ENCODE measurements at places on chromosomes 5 and 9.

GRCh38 chr9:79700607-79701360 is 129.0 kb downstream of the TLE4 start:
- no peak for DNase-seq

DNA sequence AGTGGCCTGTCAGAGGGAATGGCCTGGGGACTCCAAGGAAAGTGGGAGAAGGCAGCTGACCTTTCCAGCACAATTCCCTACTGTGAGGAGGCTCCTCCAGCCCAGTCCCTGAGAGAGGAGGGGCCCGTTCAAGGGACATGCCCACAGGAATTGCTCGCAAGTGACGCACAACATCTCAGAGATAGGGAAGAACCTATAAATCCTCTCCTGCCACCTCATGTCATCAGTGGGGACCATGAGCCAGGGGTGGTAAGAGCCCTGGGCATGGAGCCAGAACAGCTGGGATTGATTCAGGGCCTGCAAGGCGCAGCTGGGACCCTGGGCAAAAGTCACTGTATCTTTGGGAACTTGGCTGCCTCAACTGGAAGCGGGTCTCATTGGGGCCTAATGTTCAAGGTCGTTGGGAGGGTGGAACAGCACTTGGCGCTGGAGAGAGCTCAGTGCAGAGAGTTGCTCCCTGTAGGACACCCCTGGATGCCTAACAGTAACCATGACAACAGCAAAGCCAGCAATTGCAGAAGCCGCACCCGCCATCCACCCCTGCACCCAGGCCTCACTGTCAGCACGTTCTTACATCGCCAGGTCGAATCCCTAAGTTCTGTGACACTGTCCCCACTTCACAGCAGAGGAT is 41.3 kb upstream of the ORM1 start:
- DNase-seq = no peak

DNA sequence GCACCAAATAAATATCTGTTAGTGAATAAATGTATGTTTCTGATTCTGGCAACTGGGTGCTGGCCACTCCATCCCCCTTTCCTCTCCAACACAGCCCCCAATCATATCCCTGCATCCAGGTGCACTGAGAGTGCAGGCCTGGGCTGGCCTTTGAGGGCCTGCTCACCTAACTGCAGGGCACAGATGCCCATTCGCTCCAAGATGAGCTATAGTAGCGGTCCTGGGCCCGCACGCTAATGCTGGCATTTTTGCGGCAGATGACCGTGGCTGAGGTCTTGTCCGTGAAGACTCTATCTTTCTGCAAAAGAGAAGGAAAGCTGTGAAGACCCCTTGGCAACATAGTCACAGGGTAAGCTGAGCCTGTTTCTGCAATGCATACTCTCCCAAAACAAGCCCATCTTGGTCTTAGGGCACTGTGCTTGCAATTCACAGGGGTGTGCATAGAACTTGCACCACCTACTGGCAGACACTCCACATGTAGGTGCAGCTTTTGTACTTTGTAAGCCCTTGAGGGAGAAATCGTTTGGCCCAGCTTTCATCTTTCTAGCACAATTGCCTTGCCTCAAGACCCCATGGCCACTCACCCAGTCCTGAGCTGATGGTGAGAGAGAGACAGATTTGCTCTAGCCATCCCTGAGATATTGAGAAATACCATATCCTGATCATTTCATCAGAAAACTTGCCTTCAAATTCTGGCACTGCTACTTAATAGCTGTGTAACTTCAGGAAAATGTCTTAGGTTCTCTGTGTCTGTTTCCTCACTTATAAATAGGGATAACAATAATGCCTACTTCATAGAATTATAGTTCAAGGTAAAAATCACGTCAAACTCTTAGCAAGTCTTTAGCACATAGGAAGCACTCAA is 13.5 kb downstream of the IL12B start:
- no peak for DNase-seq

GRCh38 chr9:93072383-93072795 is 13.9 kb downstream of the SUSD3 start:
- DNase-seq = no peak

DNA sequence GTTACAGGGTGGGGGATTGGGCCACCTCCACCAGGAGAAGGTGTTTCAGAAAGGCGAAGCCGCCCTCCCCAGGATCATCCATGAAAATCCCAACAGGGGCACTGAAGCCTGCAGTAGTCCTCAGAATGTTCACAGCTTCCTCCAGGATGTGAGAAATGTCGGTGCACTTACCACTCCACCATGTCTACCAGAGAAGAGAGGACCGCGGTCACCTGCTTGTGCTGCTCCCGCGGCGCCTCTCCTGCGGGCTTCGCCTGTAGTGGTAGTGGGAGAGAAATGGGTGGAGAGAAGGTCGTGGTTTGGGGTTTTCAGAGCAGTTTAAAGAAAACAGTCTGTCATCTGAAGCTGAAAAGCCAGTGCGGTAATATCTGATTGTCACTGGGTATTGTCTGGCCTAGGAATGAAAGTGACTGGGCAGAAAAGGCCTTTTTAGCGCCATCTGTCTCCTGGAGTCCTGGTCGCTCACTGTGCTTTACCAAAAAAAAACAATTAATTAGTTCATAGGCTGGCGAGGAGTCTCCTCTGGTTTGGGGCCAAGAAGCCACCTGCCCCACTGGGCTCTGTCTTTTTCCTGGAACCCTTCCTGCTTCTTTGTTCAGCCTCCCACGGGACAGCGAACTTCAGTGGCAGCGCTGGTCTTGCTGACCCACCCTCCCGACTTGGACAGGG is 23.0 kb upstream of the PPP1R26 start:
- no peak for DNase-seq

GRCh38 chr5:167898361-167899042 is 392.9 kb upstream of the WWC1 start:
- DNase-seq = no peak

DNA sequence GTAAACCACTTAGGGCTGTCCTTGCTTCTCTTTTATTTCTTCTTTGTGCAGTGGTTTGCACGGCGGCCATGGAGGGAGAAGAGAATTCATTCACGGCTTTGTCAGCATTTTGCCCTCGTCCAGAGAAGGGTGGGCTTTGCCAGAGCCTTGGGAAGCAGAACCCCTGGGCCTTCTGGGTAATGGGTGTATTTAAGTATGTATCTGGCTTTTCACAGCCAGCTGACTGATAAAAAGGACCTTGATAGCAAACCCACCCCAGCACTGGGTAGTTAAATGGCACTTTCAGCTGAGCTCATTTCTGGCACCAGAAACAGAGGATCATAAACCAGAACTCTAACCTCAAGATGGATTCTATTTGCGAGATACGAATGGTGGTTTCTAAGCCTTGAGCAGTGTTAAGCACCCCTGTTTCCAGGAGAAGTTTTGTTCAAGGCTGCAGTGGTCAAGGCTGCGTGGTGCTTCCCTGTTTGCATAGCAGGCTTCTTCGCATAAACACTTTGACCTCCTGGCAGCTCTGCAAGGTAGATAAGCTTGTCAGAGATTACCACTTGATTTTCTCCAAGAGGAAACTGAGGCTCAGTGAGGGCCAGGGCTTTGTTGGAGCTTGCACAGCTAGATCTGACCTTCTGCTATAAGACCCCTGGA is 441.6 kb upstream of the KLF4 start:
- no peak for DNase-seq

GRCh38 chr5:97657239-97657638 is 474.2 kb upstream of the RIOK2 start:
- DNase-seq = no peak

DNA sequence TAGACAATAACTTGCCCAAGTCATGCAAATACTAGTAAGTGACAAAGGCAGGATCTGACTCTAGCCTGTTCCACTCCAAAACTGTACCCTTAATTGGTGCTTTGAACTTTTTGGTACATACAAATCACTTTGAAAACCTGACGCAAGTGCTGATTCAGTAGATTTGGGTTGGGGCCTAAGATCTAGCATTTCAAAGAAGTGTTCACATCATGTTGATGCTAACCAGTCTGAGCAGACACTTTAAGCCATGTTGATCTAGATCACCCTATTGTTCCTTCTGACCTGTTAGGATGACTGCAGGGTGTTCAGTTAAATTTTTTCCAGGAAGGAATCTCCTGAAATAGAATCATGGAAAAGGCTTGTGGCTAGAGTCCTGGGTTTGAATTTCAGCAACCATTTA is 57.7 kb upstream of the CPEB4 start:
- no peak for DNase-seq

DNA sequence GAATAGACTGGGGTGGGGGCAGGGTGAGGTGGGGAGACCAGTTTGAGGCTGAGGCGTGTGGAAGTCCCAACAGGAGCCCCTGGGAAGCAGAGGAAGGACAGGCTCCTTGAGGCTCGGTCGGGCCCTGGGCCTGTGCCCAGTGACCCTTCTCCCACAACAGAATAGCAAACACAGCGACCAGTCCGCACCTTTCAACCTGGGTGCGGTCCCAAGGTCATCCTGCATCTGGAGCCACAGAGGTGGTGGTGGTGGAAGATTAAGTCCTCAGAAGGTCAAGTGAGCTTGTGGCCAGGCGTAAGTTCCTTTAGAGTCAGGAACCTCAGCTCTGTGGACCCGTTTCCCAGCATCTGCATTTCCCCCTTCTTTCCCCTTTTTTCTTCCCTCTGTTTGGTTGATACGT is 26.0 kb upstream of the ARAP3 start:
- DNase-seq = no peak

DNA sequence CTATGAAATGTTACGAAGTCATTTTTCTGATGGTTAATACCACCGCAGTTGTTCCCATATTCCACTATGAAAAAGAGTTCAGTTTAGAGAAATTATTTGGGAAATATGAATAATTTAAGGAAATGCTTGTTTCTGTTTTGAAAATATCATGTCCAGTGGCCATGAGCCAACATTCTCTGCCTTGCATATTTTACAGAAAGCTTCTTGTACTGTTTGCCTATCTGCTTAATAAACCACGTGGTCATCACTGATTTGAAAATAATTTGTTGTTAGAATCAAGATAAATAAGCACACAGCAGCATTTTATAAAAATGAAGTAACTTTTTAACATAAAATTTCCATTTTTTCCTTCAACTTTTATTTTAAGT is 381.5 kb upstream of the CDH18 start:
- DNase-seq = no peak

DNA sequence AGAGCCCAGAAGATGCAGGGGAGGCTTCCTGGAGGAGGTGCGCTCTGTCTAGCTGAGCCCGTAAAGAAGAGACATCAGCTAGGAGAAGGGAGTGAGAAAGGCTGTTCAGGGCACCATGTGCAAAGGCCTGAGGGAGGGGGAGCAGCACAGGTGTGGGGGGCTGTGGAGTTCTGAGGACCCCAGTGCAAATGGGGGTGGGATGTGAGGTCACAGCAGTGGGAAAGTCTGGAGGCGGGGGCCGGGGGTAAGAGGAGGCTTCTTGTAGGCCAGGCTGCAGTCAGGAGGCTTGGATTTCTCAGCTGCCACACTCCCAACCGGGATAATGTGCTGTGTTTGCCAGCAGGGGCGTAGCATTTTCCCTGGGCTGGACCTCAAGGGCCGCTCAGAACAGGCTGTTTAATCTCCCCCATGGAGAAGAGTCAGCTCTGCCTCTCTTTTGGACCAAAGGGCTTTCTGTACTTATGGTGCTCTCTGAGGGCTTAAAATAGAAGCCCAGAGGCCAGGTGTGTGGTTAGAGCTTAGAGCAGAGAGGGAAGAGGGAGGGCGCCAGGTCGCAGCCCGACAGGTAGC is 5.7 kb downstream of the NEURL1B start:
- peak; percentile 14 for DNase-seq

- no peak for DNase-seq
Observed at GRCh38 chr9:123373946-123374345, 17.9 kb downstream of the CRB2 start.

DNA sequence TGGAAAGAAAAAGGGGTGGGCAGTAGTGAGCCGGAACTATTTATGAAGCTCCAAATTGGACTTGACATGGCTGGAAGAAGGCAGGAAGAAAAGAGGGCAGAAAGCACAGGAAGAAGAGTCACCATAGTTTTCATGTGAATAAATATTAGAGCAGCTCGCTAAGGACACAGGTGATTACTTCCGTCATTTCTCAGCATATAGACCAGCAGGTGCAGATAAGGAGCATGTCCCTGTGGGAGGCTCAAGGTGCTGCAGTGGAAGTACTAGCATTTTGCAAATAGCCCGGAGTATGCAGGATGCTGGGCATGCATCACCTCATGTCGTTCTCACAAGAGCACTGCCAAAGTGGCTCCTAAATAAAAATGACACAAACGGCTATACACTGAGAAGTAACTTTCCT is 71.3 kb upstream of the HTR4 start:
- no peak for DNase-seq

GRCh38 chr5:154475591-154476353 is 2.3 kb downstream of the HAND1 start:
- DNase-seq = no peak

- no peak for DNase-seq
Observed at GRCh38 chr5:76425146-76425545, 22.1 kb downstream of the IQGAP2 start.

- DNase-seq = no peak
Observed at GRCh38 chr9:116144555-116144954, 9.0 kb upstream of the PAPPA start.

DNA sequence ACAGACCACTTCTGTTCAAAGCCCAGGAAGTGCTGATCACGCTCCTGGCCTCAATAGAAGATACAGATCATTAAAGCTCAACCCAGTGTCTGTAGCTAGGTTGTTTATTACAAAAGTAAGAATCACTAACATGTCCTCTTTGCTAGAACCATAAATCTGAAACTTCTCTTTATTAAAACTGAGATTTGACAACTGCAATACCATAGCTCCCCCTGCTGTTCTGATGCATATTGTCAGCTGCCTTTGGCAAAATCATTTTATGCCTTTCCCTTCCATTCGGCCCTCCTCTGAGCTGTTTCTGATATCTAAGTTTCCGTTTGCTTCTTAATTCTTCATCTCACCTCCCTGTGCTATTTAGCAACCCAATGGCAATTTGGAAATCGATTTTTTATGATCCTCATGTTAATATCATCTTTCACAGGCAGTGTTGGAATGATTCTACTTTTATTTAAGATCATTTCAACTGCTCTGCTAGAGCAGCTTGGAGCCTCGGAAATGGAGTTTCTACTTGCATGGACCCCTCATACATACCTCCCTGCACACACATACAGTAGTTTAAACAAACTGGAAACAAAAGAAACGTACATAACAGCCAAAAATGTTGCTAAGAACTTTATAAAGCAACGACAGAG is 998.8 kb downstream of the MAT2B start:
- DNase-seq = no peak

DNA sequence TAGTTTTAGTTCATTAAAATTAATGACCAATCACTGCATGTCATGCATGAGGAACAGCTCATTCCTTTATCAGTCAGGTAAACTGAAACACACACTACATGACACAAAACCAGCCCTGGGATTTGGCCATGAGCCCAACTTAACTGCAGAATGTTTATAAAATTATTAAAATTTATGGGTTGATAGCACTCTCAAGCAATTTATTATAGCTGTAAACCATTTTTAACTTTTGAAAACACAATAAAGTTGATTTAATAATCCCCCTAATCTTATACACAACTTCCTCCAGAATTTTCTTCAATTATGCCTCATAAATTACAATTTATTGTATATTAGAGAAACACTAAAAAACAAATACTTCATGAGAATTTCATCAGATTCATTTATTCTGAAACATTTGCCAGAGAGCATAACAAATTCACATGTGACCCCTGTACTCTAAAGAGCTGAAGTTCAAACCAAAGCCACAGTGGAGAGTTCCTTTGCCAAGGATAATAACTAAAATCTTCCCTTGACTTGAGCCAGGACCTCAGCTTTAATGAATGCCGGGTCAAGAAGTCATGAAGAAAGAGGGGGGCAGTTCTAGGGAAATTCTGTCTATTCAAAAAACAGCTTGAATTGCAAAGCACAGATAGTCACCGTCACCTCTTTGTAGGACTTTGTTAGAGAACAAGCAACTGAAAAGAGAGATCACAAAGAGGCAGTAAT is 763.7 kb upstream of the GRAMD2B start:
- no peak for DNase-seq

GRCh38 chr9:87676976-87677775 is 48.7 kb upstream of the CTSL start:
- no peak for DNase-seq

Measured in NCI-H2107 (cell line).